ENCODE measurements at places on chromosomes 3 and 15.

- DNase-seq: no peak
Observed at GRCh38 chr3:153448151-153448829, 286.3 kb downstream of the RAP2B start.

GRCh38 chr3:61369678-61370077 lies 118.4 kb upstream of the FHIT start:
- no peak for DNase-seq

- no peak for DNase-seq
Observed at GRCh38 chr3:184448321-184449160, 68.7 kb downstream of the CHRD start.

DNA sequence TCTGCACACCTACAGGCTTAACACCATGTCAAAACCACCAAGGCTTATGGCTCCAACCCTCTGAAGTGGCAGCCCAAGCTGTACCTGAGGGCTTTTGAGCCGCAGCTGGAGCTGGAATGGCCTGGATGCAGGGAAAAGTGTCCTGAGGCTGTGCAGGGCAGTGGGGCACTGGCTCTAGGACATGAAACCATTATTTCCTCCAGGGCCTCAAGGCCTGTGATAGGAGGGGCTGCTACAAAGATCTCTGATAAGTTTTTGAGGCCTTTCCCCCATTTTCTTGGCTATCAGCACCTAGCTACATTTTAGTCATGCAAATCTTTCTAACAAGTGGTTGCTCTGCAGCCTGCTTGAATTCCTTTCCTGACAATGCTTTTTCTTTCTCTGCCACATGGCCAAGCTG lies 37.6 kb downstream of the SPATA16 start:
- no peak for DNase-seq

DNA sequence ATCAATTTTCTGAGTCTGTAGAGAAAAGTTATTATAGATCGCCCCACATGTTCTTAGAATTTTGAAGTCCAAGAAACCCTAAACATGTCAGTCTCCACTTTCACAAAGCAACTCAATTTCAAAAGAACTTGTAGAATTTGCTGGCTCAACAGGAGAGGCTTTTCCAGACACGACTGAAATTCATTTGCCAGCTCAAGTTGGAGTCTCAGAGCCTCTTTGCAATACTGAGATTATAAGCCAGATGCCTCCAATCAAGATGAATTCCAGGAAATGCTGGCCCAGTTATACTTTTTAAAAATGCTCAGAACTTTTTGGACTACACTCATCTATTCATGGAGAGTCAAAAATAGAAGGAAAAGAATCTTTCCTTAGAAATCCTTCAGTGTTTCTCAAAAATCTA lies 56.9 kb upstream of the NLGN1 start:
- no peak for DNase-seq

GRCh38 chr15:72994534-72995177 lies 57.6 kb upstream of the NEO1 start:
- DNase-seq: no peak

GRCh38 chr3:46881596-46882376 lies 4.3 kb downstream of the PTH1R start:
- peak; percentile 67 for DNase-seq

- DNase-seq: no peak
Observed at GRCh38 chr3:37856381-37856780, 5.3 kb upstream of the CTDSPL start.

DNA sequence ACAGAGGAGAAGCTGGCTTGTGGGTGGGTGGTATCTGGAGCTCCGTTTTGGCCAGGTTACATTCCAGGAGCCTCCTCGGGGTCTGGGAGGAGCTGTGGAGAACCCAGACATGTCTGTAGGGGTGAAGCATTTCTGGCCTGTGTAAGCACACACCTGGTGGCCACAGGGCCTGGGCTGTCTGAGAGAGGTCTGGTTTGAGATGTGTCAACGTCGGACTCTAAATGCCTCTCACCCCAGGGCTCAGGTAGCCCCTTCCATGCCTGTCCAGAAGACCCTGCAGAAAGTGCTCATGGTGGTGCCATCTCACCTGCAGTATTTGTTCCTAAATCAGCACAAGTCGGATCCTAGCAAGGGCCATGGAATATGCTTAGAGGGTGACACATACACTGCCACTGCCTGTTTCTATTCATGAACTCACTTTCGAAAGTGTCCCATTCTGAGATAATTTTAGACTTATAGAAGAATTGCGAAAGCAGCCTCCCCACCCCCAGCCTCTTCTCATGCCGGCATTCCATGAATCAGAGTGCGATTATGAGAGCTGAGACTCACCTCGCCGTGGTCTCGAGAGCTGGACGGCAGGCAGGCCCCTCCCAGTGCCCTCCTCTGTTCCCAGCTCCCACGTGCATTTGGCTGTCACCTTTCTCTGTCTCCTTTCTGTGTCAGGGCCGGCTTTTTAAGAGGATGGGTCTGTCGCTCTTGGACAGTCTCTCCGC lies 63.7 kb downstream of the KLF15 start:
- DNase-seq: no peak

- no peak for DNase-seq
Observed at GRCh38 chr3:150237490-150237889, 170.6 kb upstream of the TSC22D2 start.

DNA sequence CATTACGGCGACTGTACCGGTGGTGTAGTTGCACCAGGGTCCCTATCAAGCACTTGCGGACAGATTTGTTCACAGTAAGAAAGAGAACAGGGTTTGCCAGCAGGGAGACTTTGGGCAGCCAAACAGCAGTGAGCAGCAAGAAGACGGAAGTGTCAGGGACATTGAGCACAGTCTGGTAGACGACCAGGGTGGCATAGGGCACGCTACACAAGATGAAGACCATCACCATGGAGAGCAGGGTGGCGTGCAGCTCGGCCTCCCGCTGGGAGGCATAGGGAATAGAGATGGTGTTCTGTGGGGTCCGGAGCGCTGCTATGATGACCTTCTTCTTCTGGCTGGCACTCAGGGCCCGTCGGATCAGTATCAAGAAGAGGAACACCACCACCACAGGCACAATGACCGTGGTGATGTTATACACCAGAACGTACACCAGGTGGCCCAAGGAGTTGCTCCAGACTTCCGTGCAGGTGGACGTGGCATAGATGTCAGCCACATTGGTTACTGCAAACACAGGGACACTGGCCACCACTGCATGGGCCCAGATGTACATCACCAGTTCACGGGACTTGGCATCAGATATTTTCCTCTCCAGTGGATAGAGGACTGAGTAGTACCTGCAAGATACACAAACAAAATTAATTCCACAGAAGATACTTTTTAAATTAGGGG lies 19.1 kb upstream of the FSIP1 start:
- DNase-seq: no peak

- DNase-seq: no peak
Observed at GRCh38 chr3:5462086-5462485, 274.6 kb downstream of the EDEM1 start.

- DNase-seq: no peak
Observed at GRCh38 chr3:147213633-147214032, 192.7 kb downstream of the ZIC4 start.

GRCh38 chr3:5205165-5205941 lies 17.8 kb downstream of the EDEM1 start:
- DNase-seq: no peak

DNA sequence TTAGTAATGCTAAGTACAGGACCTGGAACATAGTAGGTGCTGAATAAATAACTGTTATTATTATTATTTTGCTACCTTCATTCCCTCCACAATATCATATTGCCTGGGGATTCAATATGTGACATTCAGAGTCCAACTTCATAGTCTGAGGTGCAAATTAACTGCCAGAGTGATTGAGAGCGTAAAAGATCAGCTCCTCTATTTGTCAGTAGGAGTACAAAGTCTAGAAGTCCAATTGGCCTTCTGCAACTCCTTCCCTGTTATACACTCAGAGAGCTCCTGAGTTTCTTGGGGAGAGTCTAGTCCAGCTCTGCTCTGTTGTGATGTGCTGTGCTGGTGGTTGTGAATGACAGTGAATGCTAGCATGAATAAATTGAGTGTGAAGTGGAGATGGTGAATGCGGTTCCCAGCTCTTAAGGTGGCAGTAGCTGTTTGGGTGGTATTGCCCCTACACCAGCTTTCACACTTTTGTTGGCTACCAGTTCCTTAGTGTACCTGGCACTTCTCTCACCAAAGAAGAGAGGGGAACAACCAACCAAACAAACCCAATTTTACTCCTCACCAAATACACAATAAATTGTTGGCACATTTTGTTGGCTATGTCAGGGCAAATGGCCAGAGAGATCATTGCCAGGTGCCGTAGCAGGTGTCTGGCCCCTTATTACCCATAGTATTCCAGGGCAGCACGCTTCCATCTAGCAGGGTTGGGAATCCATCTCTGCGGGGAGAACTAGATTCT lies 270.1 kb upstream of the TBL1XR1 start:
- DNase-seq: no peak

DNA sequence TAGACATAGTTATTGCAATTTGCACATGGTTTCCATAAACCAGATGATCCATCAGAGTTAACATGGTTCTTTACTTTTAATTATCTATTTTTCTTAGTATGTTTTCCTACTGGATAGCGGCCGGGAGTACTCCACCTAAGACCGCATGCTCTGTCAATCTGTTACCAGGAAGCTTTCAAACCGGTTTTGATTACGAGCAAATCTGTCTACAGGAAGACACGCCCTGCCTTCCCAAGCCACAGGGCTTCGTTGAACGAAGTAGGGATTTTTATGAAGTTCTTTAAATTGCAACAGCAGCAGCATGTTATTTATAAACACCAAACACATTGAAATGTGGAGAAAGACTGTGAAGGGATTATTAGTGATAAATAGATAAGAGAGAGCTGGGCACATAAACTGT lies 283.3 kb upstream of the ROBO2 start:
- DNase-seq: no peak

DNA sequence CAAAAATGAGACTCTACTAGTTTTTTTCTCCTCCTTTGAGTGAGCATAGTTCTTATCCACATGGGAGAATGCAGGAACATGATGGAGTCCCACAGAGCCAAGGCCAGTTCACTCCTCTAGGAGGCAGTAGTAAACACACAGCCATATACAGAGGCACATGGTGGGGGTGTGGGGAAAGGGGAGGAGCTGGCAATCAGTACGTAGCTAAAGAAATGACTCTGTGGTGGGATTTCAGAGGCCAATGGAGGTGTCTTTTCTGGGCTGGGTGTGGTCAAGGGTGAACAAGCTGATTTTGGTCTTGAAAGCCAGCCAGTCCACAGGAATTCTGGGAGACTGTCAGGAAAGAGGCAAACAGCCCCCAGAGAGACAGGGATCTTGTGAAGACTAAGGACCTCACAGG lies 6.6 kb upstream of the RAB11A start:
- peak; percentile 69 for DNase-seq

DNA sequence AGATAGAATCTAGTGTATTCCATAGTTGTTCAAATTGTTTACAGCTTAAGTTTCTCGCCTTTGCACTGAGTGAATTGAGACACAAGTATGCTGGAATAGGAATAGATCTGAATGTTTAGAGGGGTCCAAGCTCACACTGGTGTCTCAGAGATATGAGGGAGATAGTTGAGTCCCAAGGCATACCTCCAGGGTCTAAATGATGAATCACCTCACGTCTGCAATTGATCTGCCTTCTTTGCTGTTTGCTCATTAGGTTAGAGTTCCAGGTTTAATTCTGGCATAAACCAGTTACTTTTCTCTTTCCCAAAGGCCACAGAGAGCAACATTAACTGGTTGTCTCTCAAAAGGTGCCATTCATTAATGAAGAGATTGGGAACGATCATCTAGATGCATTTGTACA lies 106.3 kb upstream of the MME start:
- DNase-seq: no peak

GRCh38 chr3:20040548-20041196 lies 426 bp downstream of the KAT2B start:
- DNase-seq: no peak

DNA sequence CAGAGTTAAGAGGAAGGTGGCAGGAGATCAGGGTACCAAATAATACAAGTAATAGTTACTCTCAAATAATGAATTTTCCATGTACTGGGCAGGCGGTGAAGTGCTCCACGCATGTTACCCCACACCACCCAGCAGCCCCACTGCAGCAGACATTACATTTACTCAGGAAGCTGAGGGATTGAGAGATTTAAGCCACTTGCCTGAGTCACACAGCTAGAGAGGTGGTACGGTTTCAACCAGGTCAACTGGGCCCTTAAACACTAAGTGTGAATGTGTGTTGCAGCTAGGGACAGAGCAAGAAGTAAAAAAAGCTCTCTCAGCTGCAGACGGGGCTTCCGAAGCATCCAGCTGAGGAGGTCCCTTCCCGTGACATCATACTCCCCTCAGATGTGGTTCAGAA lies 91.3 kb downstream of the PRICKLE2 start:
- no peak for DNase-seq

GRCh38 chr3:43171748-43172147 lies 65.9 kb upstream of the POMGNT2 start:
- DNase-seq: no peak

DNA sequence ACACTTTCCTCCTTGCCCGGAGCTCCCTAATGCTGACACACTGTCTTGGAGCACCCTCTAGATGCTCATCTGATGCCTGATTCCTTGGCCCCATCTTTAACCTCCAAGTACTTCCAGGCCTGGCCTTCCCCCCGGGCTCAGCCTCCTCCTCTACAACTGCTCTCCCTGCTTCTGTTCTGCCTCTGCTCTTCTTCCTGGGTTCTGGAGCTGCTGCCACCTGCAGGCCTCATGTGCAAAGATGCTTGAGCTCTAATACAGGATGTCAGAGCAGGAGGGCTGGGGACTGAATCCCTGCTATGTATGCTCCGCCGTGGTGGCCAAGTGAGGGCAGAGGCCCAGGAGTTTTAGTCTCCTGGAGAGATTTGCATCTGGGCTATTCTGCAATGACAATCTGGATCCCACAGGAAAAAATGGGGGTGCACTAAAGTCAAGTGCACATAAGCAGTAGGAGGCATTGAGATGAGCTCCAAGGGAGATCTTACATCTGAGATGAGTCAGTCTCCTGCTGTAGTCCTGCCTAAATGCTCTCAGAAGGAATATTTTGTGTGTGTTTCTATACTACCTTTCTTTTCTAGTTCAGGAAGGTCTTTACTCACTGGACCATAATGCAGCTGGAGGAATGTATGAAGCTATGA lies 296.3 kb downstream of the UACA start:
- DNase-seq: no peak

DNA sequence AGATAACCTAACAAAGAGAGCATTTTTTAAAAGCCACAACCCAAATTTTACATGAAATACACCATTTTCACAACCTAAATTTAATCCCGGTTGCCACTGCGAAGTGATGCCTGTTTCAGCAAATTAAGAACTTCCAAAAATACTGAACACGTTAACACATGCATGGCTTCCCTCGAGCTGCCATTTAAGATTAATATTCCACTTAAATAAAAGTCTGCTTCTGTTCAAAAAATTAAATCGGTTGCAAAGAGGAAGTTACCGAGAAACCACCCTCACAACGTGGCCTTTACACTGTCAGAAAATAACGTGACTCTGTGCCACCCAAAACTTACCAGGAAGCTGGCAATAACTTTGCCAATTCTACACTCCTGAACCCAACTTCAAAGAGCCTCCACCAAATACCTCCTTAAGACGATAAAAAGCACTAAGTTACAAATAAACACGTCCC lies 1.2 kb downstream of the TBL1XR1 start:
- DNase-seq: no peak

GRCh38 chr3:133830071-133830470 lies 24.5 kb downstream of the SRPRB start:
- no peak for DNase-seq

GRCh38 chr3:138426211-138426610 lies 8.2 kb upstream of the ESYT3 start:
- no peak for DNase-seq
